ENCODE measurements at places on chromosomes 3 and 15.

DNA sequence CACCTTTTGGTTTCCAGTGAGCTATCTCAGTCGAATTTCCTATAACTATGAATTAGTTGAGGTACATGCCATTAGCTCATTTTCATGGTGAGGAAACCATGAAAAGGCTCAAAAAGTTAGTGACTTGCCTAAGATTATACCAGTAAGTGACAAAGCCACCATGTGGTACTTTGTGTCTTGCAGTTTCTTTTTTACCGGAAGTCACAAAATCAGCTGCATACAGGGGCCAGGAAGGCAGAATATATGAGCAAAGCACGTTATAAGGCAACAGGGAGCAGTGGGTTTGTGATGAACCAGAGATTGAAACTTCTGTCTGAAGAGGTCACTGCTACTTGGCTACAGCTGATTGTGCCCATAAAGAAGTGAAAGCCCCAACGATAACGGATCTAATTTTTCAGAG is 50.3 kb downstream of the CMTM8 start:
- no peak for DNase-seq

DNA sequence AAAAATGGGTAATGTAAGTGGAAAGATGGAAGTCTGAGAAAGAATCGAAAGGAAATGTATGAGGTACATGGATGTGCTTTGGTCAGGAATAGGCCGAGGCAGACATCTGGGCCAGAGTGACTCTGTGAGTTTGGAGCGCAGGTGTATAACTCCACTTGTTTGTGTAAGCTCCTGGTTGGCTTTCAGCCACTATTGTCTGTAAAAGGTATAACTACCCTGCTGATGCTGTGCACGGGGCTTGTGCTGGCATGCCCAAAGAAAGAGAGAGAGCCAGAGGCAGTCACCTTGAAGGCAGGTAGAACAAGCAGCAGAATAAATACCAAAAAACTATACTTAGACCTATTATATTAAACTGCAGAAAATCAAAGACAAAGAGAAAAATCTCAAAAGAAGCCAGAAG is 32.7 kb upstream of the CD96 start:
- no peak for DNase-seq

GRCh38 chr3:16413321-16413720 is 100.2 kb downstream of the RFTN1 start:
- DNase-seq = no peak

DNA sequence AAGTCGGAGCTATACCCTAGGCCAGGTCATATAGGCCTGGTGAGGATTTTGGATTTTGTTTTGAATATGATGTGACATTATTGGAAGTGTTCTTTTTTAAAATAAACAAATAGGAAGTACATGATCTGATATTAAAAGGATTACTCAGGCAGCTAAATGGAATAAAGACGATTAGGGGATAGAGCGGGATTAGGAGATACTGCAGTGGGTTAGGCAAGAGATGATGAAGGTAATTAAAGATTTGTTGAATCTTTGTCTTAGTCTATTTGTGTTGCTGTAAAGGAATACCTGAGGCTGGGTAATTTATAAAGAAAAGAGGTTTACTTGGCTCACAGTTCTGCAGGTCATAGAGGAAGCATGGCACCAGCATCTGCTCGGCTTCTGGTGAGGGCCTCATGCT is 21.3 kb downstream of the KIF15 start:
- no peak for DNase-seq

DNA sequence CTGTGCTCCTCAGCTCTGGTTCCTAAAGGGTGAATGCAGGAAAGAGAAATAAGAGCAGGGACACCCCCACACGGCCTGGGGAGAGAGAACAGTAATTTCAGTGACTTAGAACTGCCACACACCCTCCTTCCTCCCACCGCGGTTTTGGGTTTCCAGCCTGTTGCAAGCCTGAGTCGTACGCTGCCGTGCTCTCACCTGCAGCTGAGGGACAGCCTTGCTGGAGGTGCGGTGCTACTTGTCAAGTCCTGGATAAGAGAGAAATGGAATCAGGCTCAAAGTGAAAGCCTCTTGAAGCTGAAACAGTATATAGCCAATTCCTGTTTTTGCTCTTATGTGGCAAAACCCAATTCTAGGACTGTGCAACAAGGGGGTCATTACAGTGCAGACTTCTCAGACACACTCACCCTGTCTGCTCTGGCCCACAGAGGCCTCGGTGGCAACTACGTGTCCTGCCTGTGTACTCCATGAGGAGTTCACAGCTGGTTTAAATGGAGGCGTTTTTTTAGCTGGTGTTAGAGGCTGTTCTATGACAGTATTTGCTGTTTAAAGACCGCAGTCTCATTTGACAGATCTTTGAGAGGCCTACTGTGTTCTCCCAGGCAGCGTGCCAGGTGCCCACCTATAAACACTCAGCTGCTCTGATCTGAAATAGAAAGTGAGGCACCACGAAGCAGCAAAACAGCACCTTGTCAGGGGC is 42.9 kb downstream of the TBC1D2B start:
- DNase-seq = no peak

- DNase-seq = peak; percentile 17
These were observed 683.5 kb downstream of the NTRK3 start for GRCh38 chr15:87573039-87573438.

DNA sequence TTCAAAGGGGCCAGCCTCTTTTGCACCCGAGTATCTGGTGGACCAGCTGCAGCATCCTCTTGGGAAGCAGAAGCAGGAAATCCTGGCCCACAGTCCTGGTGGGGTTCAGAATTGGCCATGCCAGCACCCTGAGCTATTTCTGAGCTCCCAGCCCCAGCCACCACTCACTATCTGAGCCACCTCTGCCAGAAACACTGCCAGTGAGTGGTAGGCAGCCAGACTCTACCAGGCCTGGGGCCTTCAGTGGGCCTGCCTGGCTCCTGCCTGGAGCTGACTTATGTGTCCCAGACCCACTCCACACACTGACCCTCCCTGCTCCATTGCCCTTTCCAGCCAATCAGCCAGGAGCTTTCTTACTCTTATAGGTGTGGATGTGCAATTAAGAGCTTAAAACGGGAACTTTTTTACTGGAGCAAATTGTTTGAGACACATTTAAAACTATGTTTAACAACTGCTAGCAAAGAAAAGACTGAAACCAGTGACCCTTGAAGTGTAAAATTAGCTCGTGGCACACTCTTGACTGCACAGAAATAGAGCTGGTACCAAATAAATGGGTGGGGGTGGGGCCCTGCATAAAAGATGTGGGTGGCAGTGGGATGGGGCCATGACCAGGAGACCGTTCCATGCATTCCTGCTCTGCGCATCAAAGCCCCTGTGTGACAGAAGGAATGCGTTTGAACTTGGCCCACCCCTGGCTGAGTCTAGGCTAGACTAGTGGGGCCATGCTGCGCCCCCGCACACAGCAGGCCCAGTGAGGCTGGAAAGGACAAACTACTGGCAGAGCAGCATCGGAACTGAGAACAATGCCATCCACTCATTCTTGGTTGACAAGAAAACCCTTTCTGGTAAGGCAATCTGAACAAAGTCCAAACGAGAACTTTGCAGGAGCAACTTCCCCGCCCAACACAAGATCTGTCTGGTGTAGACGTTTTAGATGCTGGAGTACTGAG is 48.0 kb downstream of the CTNNB1 start:
- no peak for DNase-seq

GRCh38 chr15:42402455-42403205 is 43.3 kb downstream of the CAPN3 start:
- DNase-seq = no peak

DNA sequence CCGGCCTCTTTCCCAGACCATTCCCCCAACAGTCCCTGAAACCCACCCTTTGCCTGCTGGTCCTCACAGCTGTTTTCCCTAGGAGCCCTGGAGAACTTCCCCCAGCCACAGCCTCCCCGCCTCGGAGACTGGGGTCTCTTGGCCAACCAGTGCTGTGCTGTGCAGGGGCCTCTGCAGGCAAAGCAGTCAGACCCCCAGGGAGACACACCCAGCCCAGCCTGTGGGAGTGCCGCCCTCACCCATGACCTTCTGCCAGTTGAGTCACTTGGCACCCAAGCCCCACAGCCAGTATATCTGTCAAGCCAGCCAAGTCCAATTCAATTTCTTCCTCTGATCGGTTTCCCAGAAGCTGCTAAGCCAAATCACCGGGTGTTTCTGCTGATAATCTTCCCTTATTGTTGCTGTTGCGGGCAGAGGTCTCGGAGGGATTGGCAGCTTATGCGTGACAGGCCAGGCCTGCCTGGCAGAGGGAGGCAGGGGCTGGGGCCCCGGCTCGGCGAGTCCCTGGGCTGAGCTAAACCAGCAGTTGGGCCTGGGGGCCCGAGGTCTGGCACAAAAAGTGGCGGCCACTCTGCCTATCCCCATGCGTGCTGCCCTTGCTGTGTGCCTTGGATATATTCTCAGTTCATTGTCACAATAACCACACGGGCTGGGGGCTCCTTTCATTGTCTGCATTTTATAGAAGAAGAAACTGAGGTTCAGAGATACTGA is 65.6 kb upstream of the SLC6A1 start:
- no peak for DNase-seq

GRCh38 chr3:28934126-28934813 is 346.6 kb upstream of the RBMS3 start:
- no peak for DNase-seq

DNA sequence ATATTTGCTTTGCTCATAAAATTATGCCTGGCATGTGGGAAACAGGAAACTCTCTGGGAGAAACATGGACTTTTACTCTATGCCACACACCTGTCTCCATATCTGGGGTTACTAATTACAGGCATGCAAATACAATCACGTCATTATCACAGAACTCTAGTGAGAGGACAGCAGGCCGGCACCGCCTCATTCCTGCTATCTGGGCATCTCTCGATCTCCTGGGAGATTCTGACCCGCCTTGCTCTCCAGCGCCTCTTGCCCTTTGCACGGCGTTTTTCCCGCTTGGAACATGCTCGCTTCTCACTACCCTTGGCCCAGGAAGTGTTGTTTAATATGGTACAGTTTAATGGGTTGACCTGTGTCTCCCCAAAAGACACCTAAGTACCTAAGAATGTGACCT is 45.4 kb upstream of the PARL start:
- no peak for DNase-seq

DNA sequence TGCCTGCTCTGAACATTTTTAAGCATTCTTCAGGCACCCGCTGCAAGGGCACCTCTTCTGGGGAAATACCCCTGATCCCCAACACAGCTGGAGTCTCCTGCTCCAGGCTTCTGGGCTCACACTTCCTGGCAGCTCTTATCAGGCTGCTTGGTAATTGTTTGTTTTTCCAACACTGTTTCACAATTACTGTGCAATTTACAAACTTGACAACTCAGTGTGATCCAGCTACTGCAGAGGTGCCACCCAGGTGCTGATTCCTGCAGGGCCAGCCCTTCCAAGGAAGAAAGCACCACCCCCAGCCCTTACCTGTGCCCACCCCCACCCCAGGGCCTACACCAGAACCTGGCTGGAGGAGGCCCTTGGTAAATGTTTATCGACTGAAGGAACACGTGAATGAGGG is 66.5 kb downstream of the MAGEF1 start:
- DNase-seq = no peak

DNA sequence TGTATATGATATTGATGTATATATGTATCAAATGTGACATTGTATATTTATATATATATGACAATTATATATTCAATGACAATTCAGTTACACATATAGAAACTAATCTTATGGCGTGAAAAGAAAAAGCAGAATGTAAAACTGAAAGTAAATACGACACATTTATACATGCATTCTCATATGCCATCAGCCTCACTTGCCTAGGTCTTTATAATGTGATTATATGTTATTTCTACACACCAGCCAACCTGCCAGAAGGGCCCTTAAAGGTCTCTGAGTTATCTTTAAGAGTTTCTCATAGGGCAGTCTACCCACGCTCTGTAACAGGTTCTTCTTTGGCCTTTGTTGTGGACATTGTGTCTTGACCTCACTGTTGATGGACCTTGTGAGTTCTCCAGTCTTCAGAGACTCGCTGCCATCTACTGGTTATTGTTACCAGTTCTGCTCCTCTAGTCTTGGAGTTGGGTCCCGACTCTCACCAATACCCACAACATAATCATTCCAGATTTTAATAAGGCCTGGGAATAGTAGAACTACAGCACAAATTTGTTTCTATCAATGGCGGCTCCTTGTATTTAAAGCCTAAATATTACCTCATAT is 371.5 kb upstream of the GOLIM4 start:
- DNase-seq = no peak

- peak; percentile 15 for DNase-seq
These were observed 63.1 kb upstream of the UBE3A start for GRCh38 chr15:25501828-25502446.

DNA sequence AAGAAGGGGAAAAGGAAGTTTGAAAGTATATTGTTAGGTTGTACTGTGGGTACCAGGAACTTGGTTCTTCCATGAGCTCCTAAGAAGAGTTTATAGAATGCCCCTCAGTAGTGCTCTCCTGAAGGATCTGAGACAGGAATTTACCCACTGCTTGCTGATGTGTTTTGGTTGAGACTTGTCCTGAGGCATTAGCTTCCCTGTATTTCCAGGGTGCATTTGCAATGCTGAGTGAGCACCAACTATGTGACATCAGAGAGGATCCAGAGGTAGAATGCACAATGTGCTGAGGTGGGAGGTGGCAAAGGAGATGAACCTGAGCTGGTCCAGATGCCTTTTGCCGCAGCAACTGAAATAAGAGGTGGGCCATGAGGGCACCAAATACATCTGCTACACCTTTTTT is 64.3 kb upstream of the LRRC3B start:
- no peak for DNase-seq

- DNase-seq = no peak
These were observed 620 bp upstream of the UBR1 start for GRCh38 chr15:43106486-43106829.

GRCh38 chr3:68878322-68878721 is 54.0 kb downstream of the TAFA4 start:
- peak; percentile 21 for DNase-seq

- no peak for DNase-seq
These were observed 24.9 kb upstream of the LRIG1 start for GRCh38 chr3:66525771-66526170.

DNA sequence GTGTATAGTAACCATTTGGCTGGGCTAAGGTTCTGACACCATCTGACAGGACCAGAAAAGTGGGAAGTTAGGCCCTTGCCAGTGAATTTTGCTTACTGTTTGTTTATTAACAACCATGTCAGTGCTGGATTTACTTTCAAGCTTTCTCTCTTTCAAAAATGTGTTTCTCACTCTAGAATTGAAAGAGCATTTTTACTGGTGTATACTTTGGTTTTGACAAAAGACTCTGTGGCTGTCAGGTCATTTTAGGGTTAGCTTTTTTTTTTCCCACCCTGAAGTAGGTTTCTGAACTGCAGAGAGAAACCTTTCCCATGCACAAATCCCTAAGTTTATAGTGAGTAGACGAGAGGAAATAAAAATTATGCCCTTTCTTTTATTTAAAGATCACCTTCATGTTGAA is 230.0 kb upstream of the TBC1D5 start:
- DNase-seq = no peak

GRCh38 chr3:161674402-161674801 is 177.8 kb downstream of the OTOL1 start:
- DNase-seq = no peak
